T-helper 2 cell treated with Interferon-gamma antibody and Interleukin-4, amounts not matched to agents 100 ng/mL and 5 ng/mL, for 36 hours (primary cell): ENCODE measurements at places on chromosomes 16 and 17. TPM values are rescaled to one million over a fixed set of nuclear protein-coding genes. Genes with fewer than 3 reads are reported as not detected.

Gene TEKT1
- total RNA-seq, result not detected in 2 replicates

Gene FBXO39
- total RNA-seq, result 1.6 TPM in 2 replicates

Gene CFAP119
- 2.3 and 4.4 TPM in 2 replicates for total RNA-seq

Gene ADAD2
- not detected in 2 replicates for total RNA-seq

Gene DDX5
- 870 and 877 TPM in 2 replicates for total RNA-seq

Gene GLP2R
- not detected in 2 replicates for total RNA-seq

Gene PPL
- total RNA-seq, result not detected in 2 replicates

Gene DPEP3
- total RNA-seq, result 0.14 TPM in 1 of 2 replicates, not detected in the other

Gene AATF
- 70.5 and 73.9 TPM in 2 replicates for total RNA-seq

Gene STH
- not detected in 2 replicates for total RNA-seq

Gene KATNIP
- 14.9 and 17.7 TPM in 2 replicates for total RNA-seq

Gene ZSWIM7
- 11.9 and 12.2 TPM in 2 replicates for total RNA-seq

Gene KRTAP4-1
- not detected in 2 replicates for total RNA-seq

Gene CCR7
- total RNA-seq, result 111 and 113 TPM in 2 replicates

Gene EMC6
- 44.3 and 45.3 TPM in 2 replicates for total RNA-seq

Gene LITAFD
- total RNA-seq, result not detected in 2 replicates
